ENCODE measurements at places on chromosomes 13 and 19.

GRCh38 chr19:38838208-38838985, 6.8 kb upstream of the ECH1 start:
- peak; percentile 32 for DNase-seq

DNA sequence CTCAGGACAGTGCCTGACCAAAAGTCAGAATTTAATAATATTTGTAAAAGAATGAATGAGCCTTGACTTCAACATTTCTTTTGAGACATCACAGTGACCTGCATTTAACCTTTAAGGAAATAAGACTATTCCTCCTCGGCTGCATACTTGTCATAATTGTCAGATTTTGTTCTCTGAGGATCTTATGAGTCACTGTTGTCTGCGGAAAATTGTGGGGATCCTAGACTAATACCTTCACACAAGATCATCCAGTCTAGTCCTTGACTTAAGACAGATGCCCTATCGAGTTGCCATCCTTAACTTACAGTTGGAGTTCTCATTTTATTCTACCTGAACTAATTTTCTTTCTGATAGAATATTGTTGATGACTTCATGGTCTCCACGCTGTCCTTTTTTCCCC, 198.4 kb downstream of the DLEU7 start:
- DNase-seq: no peak

GRCh38 chr19:1492474-1493006, 1.6 kb downstream of the REEP6 start:
- no peak for DNase-seq

DNA sequence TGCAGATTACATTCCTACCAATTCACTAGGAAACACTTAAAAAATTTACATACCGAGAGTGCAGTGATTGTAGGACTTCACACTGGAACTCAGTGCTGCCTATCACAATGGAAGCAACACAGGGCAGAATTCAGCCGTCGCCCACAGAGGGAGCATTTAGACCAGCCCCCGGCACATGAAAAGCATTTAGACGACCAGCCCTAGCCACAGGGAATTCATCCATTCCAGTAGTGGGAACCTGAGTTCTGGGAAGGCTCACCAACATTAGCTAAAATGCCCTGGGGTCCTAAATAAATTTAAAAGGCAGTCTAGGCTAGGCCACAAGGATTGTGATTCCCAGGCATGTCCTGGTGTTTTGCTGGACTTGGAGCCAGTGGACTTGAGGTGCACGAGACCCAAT, 155.2 kb downstream of the LIG4 start:
- no peak for DNase-seq

DNA sequence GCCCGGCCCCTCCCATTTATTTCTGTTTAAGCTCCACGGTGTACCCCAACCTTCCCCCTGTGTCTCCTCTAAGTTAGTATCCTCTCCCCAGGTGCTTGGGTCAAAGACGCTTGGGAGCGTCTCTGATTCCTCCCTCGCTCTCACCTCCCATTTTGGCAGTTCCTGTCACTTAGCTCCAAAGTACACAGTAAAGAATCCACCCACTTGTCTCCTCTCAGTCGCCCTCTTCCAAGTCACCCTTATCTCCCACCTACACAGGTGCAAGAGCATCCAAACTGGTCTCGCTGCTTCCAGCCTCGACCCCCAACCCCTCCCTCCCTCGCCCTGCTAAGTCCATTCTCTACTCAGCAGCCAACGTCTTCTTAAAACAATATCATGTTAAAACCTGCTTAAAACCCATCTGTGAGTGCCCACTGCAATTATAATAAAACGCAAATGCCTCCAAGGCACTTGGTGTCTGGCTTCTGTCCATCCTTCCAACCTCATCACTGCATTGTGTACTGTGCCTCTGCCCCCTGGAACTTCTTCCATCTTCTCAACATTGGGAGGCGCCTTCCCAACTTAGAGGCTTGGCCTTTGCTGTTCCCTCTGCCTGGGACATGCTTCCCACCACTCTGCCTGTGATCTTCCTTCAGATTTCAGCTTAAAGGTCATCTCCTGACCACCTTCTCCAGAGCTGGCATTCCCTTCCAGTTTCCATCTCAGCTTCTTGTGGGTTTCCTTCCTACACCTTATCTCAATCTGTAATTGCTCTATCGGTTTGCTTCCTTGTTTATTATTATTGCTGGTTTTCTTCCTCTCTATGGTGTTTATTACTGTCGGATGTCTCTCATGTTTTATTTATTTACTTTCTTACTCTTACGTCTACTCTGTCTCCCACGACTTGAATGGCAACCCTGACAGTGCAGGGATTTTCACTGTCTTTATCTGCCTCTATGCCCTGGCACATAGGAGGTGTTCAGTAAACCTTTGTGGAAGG, 9.5 kb upstream of the KLK14 start:
- DNase-seq: no peak

DNA sequence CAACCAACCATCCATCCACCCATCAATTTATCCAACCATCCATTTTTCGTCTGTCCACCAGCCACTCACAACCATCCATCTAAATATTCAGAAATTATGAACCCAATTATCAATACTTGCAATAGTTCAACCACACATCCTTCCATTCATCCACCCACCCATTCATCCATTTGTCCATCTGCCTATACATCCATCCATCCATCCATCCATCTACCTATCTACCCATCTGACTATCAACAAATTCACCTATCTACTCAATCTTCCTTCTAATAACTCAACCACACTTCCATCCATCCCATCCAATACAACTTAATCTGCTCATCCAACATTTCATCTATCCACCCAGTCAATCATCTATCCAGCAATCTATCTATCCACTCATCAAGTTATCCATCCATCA, 46.3 kb downstream of the UNC13A start:
- no peak for DNase-seq

DNA sequence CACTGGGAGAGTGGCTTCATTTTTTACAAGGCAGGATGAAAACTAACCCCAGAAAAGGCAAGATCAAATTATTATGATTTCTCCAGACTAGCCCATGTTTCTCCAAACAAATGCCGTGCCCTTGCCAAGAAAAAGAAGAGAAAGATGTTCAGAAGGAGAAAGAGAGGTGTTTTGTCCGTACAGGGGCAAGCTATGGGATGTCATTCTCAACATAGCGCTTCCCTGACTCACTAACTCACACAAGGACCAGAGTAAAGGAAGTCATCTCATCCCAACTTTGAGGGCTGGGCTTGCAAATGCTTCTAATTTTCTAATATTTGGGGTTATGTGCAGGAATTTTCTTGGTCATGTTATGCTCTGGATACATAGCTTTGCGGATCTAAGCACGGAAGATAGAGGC, 224.2 kb upstream of the MAB21L1 start:
- no peak for DNase-seq

DNA sequence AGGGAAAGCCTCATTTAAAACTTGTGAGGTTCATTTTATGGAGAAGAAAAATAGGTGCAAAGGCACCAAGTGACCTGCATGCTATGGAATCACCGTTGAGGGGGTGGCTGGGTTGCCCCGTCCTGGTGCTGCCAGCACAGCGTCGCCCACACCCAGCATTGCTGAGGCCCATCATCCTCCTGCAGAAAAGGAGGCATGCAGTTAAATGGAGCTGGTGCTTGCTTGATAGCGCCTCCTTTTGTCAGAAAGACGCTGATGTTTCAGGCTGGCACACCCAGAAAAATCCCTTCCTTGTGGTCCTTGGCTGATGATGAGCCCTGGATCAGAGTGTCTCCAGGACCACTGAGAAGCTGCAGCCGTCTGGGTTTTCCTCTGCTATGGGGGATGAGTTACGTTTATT, 36.9 kb downstream of the DHRS12 start:
- peak; percentile 13 for DNase-seq

DNA sequence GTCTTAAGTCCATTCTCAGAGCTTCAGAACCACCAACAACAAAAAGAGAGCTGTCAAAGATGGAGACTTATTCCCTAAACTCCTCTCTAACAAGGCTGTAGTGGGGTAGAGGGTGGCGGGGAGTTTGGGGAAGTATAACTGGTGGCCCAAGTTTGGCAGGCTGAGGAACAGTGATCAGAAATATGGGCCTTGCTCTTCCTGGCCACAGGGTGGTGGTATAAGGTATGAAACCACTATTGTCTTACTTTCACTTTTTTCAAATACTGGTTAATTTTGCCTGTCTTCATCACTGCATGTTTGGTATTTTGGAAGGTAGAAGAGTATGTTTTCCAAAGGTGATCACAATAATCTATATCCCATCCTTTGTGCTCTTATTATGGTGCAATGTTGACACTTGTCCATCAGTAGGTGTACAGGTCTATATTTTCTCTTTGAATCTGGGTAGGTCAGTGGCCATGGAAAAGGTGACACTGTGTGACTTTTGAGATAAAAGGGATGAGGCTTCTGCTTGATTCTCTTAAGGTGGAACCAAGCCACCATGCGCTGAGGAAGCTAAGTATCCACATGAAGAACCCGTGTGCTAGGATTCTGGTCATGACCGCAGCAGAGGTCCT, 23.2 kb upstream of the GPC5 start:
- peak; percentile 25 for DNase-seq

DNA sequence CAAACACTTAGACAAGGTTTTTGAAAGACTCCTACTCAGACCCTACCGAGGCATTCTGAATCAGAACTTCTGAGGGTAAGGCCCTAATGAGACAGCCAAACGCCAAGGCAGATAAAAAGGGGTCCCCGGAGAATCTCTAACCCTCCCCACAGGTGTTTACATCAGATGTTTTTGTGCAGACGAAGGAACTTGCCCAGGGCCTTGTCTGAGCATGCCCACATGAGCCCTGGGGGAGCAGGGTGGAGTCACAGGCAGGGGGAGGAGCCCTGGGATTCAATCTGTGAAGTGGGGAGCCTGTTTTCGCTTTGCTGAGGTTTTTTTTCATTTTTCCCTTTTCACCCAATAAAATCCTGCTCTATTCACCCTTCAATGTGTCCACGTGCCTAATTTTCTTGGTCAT, 61.6 kb upstream of the MED4 start:
- DNase-seq: peak; percentile 82

- DNase-seq: no peak
These were observed 25.3 kb upstream of the OR10H2 start for GRCh38 chr19:15702534-15702930.

All from CD4-positive, alpha-beta T cell (primary cell).